ENCODE measurements at places on chromosomes 6 and 20.

GRCh38 chr6:147207837-147208754 lies 3.9 kb downstream of the STXBP5 start:
- no peaks in the 10 kb centered on the region for H3K27me3 ChIP-seq
- no peak overlapping the region for H3K4me3 ChIP-seq
- H3K27ac ChIP-seq: no peak overlapping the region
- DNase-seq: no peak
- H3K4me1 ChIP-seq: peaks cover 37% of the 10 kb centered on the region

- peaks cover 31% of the 10 kb centered on the region for H3K27me3 ChIP-seq
- H3K4me3 ChIP-seq: no peak overlapping the region
- peaks cover 3% of the 10 kb centered on the region for H3K36me3 ChIP-seq
- no peak for DNase-seq
Observed at GRCh38 chr6:14656649-14657048, 539.1 kb downstream of the CD83 start.

DNA sequence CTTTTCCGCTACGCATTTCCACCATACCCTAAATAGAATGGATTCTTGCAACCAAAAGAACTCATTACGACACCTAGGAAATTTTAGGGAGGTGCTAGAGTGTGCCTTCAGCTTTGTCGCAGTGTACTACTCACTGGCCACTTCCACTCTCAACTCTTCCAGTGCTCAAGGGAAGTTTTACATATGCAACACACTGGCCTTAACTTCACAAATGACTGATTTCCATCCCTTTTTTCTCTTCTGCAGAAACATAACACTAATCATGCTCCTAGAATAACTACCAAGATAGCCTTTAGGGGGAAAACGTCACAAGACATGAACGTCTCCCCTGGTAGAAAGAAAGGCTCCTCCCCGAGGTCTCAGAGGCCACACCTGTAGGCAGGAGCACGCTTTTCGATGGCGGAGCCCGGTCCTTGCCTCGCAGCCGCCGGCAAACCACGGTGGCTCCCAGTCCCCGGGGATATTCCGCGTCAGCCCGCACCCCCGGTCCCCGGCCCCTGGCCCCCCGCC lies 584 bp downstream of the LYRM4 start:
- no peaks in the 10 kb centered on the region for H3K27me3 ChIP-seq
- H3K27ac ChIP-seq: peak overlapping the region; percentile 89
- H3K36me3 ChIP-seq: peaks cover 9% of the 10 kb centered on the region
- peak; percentile 74 for DNase-seq

DNA sequence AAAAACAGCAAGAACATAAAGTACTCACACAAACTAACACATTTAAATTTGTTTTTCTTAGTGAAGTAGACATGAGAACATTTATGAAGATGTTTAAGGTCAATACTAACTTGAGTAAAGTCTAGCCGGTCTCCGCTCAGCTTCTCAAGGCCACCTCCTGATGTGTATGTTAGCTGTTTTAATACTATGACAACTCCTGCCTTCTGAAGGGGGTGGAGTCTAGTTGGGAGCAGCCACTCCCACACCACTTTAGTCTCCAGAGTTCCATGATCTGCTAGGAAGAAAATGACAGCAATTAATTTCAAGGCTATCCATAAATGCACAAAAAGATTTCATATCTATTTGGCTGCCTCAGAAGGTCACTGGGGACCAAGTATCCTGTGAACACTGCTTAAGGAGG lies at the start of gene GSTA3:
Gene GSTA3 (minus strand): TSS at position 168 of the 400 bp plus-strand sequence. CDS start 3,864 bp downstream, outside the sequence.
- H3K27me3 ChIP-seq: peaks cover 9% of the 10 kb centered on the region
- H3K27ac ChIP-seq: no peak within 1 kb of the TSS
- no peak for DNase-seq

DNA sequence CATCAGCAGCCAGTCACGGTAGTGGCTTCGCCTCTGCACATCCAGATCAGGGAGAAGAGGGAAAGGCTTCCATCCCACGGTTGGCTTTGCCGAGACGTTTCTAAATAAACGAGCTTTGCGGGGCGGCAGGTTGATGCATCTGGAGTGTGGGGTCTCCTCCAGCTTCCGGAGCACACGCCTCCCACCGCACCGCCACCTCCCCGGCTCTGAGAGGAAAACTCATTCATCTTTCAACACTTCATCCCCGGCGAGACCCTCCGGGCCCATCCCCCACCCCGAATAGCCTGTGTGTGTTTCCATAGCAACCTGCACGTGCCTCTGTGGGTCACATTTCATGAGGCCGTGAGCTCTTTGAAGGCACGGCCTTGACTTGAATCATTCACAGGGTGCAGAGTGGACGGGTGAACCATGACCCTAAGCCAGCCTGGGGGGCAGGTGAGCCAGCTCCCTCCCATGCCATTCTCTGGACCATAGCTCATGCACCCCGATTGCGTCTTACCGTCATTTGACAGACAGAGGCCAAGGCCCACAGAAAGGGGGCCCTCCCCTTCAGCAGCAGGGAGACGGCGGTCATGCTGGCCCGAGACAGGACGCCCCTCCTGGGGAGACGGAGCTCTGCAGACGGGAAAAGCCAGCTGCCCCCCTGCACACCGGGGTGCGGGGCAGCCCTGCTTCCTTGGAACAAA lies 16.2 kb upstream of the CHRNA4 start:
- DNase-seq: no peak
- H3K36me3 ChIP-seq: no peaks in the 10 kb centered on the region
- peaks cover 8% of the 10 kb centered on the region for H3K27me3 ChIP-seq

DNA sequence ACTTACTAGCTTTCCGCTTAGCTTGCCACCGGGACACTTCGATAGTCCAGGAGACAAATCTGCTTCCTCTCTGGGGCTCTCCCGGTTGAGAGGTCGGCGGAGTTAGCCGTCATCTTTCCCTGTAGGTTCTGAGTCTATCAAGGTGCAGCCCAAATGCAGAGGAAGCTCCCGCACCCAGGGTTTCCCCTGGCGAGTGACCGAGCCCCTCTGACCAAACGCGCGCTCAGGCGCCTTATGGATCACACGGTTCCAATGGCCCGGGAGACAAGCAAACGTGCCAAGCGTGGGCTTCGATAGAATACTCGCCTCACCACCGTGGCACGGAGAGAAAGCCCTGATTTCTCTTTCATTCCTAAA lies 15.8 kb upstream of the FOXC1 start:
- H3K4me1 ChIP-seq: peaks cover 4% of the 10 kb centered on the region
- no peak for DNase-seq
- H3K27ac ChIP-seq: no peak overlapping the region
- peaks cover 41% of the 10 kb centered on the region for H3K27me3 ChIP-seq
- H3K4me3 ChIP-seq: no peak overlapping the region

Data from activated T-helper 1 cell treated with anti-CD3 and anti-CD28 coated beads, Interleukin-12 subunit alpha, Interleukin-12 subunit beta, Interleukin-2, Interleukin-4 antibody, amounts not matched to agents 30 ng/mL and 10 ng/mL and 1 ng/mL, durations not matched to agents 14 hours and 24 hours and 36 hours (primary cell).